Stimulated activated CD4-positive, alpha-beta T cell treated with anti-CD3 and anti-CD28 coated beads, Interleukin-1b, Interleukin-23, amount 100 ng/mL, for 48 hours (primary cell): ENCODE measurements at places on chromosomes 4 and X.

GRCh38 chrX:24113181-24113580 is 36.3 kb upstream of the ZFX start:
- DNase-seq, result no peak

DNA sequence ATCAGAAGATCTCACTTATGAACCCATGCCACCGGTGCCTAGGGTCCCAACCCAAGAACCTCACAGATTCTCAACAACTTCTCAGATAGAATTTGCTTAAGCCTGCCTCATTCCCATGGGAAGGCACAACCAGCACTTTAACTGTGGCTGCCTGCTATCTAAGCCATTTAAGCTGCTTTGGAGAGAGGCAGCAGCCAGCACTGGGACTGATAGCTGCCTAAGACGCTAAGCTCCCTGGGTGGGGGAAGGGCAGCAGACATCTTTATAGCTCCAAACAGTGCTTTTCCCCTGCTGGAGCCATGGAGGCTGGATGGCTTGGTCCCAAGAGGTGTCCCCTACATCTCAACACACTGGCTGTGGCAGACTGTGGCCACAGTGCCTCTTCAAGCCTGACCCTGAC is 1268.6 kb downstream of the FAM133A start:
- no peak for DNase-seq

DNA sequence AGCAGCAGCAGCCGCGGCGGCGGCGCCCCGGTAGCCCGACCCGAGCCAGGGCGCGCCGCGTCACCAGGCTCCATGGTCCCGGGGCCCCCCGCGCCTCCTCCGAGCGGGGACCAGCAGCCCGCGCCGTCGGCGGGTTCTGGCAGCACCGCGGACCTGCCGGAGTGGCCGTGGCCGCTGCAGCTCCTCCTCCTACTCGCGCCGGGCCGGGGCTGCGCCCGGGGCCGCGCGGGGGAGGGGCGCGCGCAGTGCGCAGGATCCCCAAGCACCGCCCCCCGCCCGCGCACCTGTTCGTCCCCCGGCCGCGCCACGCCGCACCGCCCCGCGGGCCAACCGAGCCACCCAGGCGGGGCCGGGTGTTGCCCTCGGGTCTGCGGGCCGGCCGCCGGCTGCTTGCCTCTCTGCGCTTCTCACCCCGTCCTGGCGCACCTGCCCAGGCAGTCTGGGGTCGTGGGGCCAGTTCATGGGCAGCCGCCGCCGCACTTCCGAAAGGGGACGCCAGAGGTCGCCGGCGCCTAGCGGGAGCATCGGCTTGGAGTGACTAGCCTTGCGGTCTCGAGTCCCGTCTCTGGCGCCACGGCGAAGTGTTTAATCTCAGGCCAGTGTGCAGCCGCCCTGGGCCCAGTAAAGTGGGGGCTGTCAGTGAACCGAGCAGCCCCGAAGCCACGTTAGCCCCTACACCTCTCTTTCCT is at the start of gene SLC9A7:
Gene SLC9A7 (minus strand): TSS at position 163 of the 689 bp plus-strand sequence. CDS start 89 bp downstream, at position 74.
- peak; percentile 79 for DNase-seq

DNA sequence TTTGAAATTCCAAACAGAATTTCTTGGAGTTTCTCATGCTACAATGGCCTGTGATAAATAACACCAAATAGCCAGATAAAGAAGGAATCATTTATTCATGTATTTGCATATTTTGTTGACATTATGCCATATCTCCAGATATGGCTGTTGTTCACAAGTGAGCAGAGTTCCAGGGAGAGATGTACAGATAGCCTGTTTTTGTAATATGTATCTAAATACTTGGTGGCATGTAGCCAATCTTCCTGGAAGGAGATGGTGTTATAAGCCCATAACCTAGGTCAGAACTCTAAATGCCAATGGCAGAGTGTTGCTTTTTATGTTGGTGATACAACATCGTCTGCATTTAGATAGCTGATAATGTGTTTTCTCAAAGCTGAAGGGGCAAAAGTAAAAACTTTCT is 292.2 kb downstream of the FBXO8 start:
- no peak for DNase-seq

DNA sequence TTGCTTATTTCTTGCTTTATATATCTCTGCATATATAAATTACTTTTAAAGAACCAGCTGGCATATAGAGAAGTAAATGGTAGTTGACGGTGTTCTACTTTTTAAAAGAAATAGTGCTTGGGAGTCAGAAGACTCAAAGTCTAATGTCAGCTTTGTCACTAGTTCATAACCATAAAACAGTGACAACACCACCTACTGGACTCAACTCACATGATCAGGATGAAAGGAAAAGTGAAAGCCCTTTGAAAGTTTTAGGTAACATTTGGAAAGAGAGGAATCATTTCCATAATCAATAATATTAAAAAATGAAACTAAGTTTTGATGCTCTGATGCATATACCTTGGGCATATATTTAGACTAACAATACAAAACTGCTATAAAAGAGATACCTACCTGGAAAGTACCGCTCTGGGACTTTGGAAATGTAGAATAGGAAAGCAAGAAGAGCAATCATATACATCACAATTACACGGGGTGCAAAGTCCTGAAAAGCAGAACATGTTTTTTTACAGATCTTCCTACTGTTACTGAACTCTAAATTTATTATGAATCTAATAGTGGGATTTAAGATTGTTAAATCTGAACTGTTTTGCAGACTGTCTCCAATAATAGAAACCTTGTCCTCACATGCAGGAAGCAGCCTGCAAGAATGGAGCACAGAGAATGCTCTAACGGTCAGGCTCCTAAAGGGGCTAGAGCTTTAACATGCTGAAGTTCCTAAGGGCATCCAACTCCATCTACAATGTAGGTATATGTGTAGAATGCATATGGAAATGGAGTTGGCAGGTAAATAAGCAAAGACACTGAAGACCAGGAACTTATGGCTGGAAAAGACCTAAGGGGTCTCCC is 15.6 kb downstream of the PAQR3 start:
- DNase-seq, result no peak

DNA sequence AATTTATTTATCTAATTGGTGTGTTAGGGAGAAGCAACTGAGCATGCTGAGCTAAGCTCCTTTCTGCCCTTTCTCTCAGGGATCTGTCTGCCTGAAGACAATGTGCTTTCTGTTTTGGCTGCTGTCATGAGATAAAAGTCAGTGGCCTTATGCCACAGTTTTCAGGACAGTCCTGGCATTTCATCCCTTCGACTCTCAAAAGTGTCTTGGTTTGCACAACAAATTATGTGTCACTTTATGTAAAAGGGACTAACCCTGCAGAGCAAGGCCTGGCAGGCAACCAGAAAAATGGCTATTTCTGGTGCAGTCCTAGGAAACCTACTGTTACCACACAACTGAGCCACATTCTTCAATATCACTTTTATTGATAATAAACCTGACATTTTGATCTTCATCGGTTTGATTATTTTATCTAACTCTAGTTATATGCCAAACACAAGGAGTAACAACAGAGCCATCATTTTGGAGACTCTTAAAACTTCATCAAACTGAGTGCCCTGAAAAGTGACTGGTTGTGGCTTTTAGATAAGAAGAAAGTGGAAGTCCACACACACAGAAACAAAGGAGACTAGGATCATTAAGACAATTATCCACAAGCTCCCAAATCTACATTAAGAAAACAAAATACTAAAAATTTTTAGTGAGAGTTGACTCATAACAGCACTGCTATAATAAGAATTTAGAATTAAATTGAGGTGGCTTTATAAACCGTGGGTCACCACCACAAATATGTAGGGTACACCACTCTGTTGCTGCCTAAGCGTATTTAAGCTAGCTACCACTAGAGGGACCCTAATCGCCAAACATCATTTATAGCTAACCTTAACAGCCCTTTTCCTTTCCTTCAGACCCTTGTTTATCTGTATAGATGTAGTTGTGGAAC is 95.9 kb upstream of the PTPN13 start:
- DNase-seq, result no peak

- no peak for DNase-seq
These were observed 57.0 kb upstream of the SORBS2 start for GRCh38 chr4:185868983-185869382.

- DNase-seq, result no peak
These were observed 34.0 kb upstream of the NR0B1 start for GRCh38 chrX:30343206-30343605.

DNA sequence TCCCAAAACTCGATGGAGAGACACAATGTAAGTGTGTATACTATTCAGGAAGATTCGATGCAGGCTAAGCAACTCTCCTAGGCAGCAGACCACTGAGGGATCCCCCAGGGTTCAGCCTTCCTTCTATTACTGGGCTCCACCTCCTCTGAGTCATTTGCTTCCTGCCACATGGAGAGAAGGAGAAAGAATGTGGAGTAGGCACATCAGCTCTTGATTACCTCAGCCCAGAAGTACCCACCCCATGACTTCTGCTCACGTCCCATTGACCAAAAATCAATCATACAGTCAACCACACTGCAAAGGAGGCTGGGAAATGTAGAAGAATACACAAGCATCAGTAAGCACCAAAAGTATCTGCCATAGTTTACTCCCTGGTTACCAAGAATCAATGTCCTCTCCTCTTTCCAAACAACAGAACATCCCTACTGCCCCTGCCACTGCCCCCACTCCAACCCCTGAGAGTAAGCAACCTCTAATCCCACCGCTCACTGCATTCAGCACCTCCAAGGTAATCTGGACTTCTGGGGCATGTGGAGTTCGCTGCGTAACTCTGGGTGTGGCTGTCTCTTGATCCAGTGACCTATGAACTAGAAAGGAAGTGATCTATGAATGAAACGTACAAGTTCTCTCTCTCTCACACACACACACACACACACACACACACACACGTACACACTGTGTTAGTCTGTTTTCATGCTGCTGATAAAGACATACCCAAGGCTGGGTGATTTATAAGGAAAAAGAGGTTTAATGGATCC is 91.2 kb upstream of the C1QTNF7 start:
- no peak for DNase-seq
